GM23338 (cell line): ENCODE measurements at places on chromosomes 2 and 18.

GRCh38 chr2:239721531-239721930, 303.6 kb downstream of the NDUFA10 start:
- no peak for DNase-seq

- no peak for DNase-seq
Measured at GRCh38 chr2:96847586-96847985, 3.8 kb upstream of the ANKRD23 start.

DNA sequence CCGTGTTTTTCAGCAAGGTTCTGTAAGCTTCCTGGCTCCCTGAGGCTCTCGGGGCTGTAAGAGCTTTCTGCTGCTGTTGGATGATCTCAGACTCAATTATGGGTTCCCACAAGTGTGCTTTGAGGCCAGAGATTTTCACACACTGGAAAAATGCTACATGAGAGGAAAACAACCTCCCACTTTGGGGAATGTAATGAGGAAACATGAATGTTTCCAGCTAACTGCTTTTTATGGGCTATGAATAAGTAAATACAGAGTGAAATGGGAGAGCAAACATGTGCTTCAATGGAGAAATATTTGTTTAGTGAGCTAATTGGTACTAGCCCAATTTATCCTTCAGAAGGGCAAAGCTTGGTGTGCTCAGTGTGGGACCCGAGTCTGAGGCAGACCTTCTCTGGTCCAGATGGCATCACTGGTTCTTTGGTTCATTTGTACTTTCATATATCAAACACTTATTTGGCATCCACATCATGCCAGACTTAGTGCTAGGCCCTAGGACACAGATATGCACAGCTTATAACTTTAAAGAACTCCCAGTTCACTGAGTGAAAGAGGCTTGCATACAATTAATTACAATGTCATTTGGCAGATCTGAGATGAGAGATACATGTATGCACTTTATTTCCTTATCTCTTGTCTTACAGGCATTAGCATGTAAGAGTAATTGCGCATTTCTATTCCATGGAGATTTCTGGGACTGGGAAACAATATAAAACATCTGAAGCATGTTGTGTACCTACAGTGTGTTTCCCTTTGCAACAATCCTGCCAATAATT, 248.8 kb downstream of the RDH14 start:
- DNase-seq: no peak

GRCh38 chr2:126999106-126999756, 100.5 kb downstream of the TEX51 start:
- DNase-seq: no peak

DNA sequence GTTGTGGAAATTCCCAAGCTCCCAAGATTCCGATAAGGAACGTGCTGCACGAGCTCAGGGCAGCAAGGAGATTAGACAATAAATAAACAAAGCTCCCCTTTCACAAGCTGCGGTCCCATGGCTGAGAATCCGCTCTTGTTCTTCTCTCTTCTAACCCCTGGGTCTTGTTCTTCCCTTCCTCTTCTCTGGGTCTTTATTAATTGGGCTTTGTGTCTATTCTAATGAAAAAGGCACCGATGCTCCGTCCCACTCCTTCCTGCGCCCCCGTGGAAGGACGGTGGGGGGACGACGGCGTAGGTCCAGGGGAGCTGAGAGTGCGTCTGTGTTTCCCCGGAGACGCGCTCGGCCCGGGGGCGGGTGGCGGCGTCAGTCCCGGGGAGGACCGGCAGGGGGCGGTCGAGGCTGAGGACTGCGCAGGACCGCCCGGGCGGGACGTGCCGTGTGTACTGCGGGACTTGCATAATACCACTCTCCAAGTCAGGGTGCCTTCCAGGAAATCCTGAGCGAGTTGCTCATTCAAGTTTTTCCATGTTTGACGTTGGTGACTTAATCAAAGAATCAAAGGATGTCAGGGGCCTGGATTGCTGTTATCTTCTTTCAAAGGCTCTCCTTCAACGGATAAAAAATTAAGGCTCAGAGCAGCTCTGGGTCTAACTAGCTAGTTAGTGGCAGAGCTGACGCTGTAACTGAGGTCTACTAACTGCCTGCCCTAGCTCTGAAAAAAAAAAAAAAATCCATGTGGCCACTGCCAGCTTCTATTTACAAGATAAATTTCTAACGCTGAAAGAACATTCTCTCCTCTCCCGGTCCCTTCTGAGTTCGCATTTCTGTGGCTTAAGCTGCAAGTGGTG, 321.4 kb downstream of the TGIF1 start:
- peak; percentile 82 for DNase-seq

- no peak for DNase-seq
Measured at GRCh38 chr2:17051538-17051937, 385.9 kb upstream of the CYRIA start.

DNA sequence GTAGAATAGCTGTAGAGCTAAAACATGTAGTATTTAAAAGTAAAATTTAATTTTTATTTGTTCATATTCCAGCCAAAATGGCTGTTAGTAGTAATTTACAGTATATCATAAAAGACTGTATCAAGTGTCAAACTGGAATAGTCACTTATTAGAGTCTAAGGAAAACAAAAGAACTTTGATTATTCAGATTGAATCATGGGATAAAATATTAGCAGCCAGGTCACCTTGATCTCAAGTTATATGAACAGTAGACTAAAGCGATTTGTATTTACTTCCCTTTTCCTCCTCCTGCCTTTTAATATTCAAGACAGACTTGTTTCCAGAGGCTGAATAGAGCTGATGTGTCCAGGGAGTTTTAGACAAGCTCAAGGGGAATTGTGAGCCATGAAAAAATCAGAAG, 54.4 kb downstream of the PMAIP1 start:
- DNase-seq: no peak

- no peak for DNase-seq
Measured at GRCh38 chr2:160288324-160288723, 88.3 kb upstream of the ITGB6 start.

DNA sequence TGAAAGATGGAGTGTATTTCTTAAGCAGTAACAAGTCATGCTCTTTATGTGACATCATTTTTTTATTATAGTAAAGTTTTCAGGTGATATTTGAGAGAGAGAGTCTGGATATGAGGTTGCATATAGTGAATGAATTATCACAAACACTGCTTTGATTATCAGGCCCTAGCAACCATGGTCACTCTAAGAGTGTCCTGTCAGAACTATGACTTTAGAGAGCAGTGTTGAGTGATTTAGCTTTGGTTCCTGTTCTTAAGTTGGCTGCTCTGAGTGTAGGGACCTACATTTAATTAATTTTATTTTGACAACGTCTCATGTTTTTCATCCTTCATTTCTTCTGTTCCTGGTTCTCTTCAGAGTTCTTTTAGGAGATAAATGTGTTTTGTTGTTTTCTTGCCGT, 275.5 kb downstream of the KCNJ3 start:
- peak; percentile 24 for DNase-seq

DNA sequence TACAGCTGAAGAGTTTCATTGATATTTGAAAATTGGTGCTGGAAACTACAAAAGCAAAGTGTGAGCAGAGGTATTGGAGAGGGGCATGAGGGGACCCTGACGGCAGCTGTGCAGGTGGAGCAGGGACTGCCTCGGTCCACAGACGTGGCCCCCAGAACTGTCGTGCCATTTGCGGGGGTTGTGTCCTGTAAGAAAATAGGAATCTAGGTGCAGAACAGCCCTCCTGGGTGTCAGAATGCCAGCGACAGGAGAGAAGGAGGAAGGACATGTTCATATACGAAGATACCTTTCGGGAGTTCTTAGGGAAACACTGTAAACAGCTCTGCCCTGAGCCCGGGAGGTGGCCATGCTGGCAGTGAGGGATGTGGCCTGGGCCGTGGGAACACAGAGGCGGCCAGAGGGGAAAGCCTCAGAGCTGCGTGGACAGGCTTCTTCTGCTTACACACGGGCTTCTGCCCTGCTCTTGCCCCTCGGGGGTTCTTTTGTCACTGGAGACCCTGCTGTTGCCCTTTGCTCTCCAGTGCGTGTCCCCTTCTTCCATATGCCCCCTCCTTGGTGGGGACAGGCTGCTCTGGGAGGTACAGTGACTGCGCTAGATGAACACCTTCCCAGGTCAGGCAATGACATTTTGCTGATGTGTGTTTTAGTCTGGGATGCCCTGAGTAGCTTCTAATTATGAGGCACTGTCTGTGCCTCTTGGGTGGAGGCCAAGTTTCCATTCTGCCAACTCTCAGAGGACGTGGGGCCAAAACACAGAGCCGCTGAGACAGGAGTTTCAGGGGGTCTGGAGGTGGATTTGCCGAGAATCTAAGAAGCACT, 81.9 kb upstream of the TXNDC2 start:
- DNase-seq: peak; percentile 13

GRCh38 chr18:49028091-49028490, 77.3 kb upstream of the SMAD7 start:
- no peak for DNase-seq

- no peak for DNase-seq
Measured at GRCh38 chr2:28423856-28424605, 31.4 kb downstream of the FOSL2 start.

GRCh38 chr2:119218478-119219064, 5.1 kb upstream of the STEAP3 start:
- peak; percentile 39 for DNase-seq

DNA sequence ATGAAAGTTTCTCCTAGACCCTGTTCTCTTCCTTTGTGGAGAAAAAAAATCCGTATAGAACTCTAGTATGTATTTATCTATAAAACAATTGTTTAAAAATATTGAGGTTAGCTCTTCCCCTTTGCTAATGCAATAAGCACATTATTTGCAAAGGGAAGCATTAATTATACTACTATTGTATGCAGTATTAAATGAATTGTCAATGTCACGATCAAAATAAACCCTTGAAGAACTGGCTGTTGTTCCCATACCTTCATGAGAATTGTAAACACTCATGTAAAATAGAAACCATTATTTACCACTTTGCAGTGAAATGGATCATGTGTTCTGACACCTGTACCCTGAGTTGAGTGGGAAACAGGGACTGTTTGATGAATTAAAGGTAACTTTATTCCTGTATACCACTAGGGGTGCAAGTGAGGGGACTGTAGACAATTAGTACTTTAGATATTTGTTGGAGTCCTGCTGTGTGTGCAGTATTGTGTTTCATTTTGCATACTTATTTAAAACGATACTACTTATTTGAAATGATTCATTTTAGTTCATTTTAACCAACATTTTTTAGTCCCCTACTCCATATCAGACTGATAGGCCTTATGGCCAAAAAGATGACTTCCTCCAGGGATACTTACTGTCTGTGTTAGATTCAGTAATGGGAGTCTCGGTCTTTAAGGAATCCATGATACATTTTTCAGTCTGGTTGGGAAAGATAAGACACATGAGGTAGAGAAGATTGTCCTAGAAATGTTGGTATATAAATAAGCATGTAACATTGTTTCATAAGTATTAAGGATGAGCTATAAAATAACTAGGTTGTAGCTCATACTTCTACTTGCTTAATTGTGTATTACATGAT, 7.9 kb downstream of the PKP4 start:
- DNase-seq: peak; percentile 62

GRCh38 chr2:10426726-10427617, 21.2 kb downstream of the ODC1 start:
- DNase-seq: no peak

- DNase-seq: no peak
Measured at GRCh38 chr2:64945973-64946768, 43.0 kb upstream of the SLC1A4 start.

- peak; percentile 82 for DNase-seq
Measured at GRCh38 chr18:8706791-8707555, 1.6 kb downstream of the MTCL1 start.

DNA sequence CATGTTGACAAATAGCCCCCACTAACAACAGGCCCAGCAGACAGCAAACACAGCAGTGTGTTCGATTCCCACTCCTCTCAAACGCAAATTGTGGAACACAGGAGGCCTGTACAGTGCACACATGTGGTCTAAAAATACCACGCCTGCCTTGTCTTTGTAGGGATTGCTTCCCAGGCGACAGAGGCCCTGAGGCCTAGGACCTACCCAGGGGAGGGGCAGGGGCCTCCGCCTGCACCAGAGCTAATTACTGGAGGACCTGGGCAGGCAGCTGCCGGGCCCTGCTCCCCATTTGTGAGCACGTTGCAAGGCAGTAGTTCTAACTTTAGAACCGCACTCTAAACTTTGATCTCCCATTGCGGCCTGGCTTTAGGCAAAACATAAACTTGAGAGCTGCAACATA, 316.0 kb downstream of the TXNL1 start:
- no peak for DNase-seq

- no peak for DNase-seq
Measured at GRCh38 chr2:215535741-215536140, 99.9 kb upstream of the FN1 start.

DNA sequence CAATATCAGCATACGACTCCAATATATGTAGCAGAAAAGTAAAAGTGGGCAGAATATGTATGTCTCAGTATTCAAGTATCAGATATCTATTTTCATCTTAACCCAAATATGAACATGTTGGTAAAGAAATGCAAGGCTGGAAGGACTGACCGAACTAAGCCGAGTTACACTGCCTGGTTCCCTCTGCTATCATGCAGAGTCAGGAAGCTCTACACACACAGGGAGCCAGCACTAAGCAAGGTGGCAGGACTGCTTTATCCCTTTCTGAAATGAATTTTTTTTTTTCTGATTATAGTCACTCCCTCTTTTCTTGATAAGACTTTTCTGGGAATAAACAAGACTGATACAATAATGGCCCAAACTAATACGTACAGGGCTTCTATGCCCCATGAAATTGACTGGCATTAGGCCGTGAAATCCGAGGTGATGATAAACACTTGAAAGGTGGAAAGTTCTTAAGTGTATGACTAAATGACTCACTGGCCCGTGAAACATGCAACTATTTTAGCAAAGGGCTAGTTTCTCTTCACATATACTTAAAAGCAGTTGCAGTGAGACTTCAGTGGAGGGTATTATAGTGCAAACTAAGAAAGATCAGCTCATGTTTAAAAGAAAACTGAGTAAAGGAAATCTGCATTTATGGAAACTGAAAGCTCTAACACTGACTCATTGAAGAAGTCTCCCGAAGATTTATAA, 14.9 kb downstream of the DPP4 start:
- DNase-seq: no peak
